ENCODE measurements at places on chromosomes 2 and 18. TPM values are rescaled to one million over a fixed set of nuclear protein-coding genes. Genes with fewer than 3 reads are reported as not detected.

Gene SERPINB2
- total RNA-seq, result 0.98 TPM

Gene POTEE
- total RNA-seq, result not detected

Gene RAX
- not detected for total RNA-seq

Gene IL37
- not detected for total RNA-seq

Gene RBMS1
- total RNA-seq, result 129 TPM

Gene RBM43
- 4.3 TPM for total RNA-seq

Gene SLC16A14
- total RNA-seq, result 0.11 TPM

Gene GKN2
- not detected for total RNA-seq

Gene HOXD9
- total RNA-seq, result not detected

Gene RNU2-63P
- not detected for total RNA-seq

Data from placental epithelial cell (primary cell).